Adrenal gland (tissue), 19 donors: ENCODE measurements at places on chromosomes 7 and 10.

- peak; percentile 14 for DNase-seq
Measured at GRCh38 chr7:4065190-4065589, 616.9 kb upstream of the FOXK1 start.

GRCh38 chr10:22420787-22421517, 75.7 kb downstream of the SPAG6 start:
- no peak for DNase-seq

DNA sequence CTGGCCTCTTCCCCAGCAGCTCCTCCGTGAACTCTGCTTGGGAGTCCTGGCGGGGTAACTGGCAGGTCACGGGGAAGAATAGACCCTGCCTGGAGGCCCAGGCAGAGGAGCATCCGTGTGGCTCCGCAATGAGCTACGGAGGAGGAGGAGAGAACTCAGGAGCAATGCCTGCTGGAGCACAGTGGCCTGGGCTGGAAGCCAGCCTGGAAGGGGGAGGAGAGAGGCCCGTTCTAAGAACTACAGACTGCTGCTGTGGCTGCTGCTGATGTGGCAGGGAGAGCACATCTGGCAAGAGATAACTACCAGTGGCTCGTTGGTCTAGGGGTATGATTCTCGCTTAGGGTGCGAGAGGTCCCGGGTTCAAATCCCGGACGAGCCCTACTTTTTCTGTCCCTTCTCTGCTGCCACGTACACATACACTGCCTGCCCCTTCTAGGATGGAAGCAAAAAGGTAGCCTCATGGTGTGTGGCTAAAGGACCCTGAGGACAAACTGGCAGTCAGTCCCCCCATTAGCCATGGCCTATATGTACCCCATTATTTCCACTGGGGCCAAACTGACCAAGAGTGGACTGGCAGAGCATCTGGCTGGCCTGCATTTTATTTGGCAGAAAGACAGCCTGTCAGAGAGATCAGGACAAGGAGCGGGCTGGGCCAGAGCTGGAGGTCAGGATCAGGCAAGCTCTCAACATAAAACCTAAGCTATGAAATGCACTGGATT, 7.7 kb upstream of the OPN1SW start:
- peak; percentile 57 for DNase-seq

DNA sequence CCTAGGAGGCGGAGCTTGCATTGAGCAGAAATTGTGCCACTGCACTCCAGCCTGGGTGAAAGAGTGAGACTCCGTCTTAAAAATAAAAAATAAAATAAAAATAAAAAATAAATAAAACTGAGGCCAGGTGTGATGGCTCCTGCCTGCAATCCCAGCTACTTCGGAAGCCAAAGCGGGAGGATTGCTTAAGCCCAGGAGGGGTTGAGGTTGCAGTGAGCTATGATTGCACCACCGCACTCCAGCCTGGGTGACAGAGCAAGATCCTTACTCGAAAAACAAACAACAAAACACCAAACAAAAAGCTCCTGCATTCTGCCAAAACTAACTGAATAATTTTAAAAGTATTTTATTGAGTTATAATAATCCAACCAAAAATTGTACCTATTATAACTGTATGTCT, 36.2 kb downstream of the AGAP4 start:
- no peak for DNase-seq
